Mucosa of descending colon (tissue), 3 donors: ENCODE measurements at places on chromosomes 2 and 18. TPM values are rescaled to one million over a fixed set of nuclear protein-coding genes. Genes with fewer than 3 reads are reported as not detected.

GRCh38 chr2:45843136-45843535 is 191.7 kb downstream of the PRKCE start:
- no peak for DNase-seq

DNA sequence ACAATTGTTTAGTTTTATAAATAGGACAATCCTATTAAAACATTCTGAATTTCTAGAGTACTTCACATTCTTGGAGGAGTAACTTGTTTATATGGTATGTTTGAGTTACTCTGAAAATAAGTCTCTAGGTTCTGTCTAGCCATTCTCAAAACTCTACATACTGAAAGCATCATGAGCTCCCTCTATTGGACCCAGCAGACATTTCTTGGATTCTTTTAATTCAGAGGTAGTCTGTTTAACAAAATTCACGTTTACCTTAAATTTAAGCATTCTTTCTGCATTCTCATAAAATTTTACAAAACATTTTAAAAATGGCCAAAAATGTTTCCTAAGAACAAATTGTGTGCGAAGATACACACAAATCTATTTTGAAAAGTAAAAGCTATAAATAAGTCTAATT is 15.3 kb downstream of the SP9 start:
- no peak for DNase-seq

GRCh38 chr18:74513149-74513882 is 17.2 kb downstream of the CNDP2 start:
- no peak for DNase-seq

DNA sequence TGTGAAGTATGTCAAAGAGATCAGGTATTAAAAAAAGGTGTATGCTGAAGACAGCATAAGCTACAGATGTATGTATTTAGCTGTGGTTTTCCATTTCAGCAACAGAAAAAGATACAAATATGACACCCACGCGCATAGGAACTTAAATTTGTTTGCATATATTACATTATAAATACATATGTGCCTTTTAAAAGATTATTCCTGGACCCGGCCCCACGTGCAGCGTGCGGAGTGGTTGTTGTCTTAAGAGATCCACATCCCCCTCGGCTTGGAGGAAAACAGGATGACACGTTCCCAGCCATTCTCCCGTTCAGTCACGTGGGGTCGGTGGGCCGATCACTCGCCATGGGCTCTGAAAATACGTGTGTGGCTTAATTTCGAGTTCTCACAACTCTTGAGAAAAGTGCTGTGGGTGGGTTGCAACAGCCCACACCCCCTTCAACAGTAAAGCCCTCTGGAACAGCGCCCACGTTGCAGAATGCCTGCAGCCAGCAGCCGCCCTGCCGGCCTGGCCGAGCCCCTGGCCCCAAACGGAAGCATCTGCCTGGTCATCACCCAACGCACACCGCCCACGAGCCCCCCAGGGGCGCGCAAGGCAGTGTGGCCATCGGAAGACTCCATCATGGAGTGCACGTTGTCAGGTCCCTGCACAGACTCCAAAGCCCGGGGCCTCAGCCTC is 18.6 kb upstream of the KCNG2 start:
- no peak for DNase-seq

DNA sequence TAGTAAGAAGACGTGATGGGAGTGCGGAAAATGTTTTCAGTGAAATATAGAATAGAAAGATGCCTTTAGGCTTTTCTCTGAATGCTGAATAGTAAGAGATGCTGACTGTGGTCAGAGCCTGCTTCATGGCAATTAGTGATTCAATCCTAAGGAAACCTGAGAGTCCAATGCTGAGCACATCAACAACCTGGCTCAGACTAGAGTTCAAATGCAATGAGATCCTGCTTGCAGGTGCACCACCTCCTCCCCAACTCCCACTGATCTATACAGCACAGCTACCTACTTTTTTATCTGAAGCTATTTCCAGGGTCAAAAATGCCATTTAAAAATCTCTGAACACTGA is 65.4 kb downstream of the AAK1 start:
- no peak for DNase-seq

- DNase-seq: no peak
Observed at GRCh38 chr2:67218056-67218455, 179.1 kb upstream of the ETAA1 start.

- DNase-seq: no peak
Observed at GRCh38 chr2:235956281-235956970, 211.8 kb downstream of the GBX2 start.

GPD2 gene
- total RNA-seq: 42.9 TPM

TUBA3E gene
- total RNA-seq: not detected

LBH gene
- 7.2 TPM for total RNA-seq

SCTR gene
- not detected for total RNA-seq
